ENCODE measurements at places on chromosomes 4 and X. TPM values are rescaled to one million over a fixed set of nuclear protein-coding genes. Genes with fewer than 3 reads are reported as not detected.
A peak's percentile ranks its signal among the peaks of the same experiment; 100 is the strongest.

The DMP1 gene
- not detected for total RNA-seq

The TEX13D gene
- total RNA-seq, result not detected

The FAAH2 gene
- 0.30 TPM for total RNA-seq

The ARHGAP4 gene
- 5.3 TPM for total RNA-seq

GRCh38 chr4:8547108-8547911 is 32.9 kb upstream of the GPR78 start:
- H3K36me3 ChIP-seq, result no peaks in the 10 kb centered on the region
- no peak overlapping the region for H3K27ac ChIP-seq
- H3K4me3 ChIP-seq, result no peak overlapping the region
- H3K4me1 ChIP-seq, result peaks cover 12% of the 10 kb centered on the region
- peaks cover 2% of the 10 kb centered on the region for H3K27me3 ChIP-seq

DNA sequence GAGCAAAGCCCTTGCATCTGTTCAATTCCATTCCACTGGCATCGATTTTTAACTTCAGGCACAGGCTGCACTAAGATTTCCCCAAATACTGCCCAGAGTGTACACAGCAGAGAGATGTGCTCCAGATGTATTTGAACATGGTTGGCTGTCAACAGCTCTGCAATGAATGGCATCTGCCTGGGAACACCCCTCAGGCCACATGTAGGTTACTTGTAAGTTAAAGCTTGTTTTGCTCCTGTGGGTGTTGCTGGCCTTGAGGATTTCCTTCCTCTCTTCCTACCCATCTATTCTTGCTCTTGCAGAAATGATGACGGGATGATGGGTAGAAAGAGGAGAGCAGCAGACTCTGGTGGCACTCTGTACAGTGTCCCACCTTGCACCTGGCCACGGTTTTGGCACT is 69.3 kb upstream of the HELT start:
- peaks cover 44% of the 10 kb centered on the region for H3K27me3 ChIP-seq
- DNase-seq, result no peak
- no peaks in the 10 kb centered on the region for H3K4me1 ChIP-seq
- H3K4me3 ChIP-seq, result no peak overlapping the region

DNA sequence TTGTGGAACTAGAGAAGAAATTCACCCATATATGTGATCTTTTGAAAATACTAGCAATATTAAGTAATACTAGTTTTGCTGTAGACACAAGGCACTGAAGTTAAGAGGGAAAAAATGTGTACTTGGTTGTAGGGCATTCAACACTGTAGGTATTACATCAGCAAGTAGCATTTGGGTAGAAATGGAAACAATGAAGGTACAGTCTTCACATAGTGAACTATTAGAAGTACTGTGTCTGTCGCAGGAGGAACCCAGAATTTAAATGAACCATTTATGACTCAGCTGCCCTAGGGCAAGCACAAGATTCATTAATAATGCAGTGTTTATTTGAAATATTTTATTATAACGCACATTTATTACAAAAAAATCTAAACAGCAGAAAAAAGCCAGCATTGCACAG is 572.7 kb upstream of the TENM3 start:
- peaks cover 4% of the 10 kb centered on the region for H3K4me1 ChIP-seq
- H3K27ac ChIP-seq, result no peak overlapping the region
- no peaks in the 10 kb centered on the region for H3K36me3 ChIP-seq
- no peak for DNase-seq

DNA sequence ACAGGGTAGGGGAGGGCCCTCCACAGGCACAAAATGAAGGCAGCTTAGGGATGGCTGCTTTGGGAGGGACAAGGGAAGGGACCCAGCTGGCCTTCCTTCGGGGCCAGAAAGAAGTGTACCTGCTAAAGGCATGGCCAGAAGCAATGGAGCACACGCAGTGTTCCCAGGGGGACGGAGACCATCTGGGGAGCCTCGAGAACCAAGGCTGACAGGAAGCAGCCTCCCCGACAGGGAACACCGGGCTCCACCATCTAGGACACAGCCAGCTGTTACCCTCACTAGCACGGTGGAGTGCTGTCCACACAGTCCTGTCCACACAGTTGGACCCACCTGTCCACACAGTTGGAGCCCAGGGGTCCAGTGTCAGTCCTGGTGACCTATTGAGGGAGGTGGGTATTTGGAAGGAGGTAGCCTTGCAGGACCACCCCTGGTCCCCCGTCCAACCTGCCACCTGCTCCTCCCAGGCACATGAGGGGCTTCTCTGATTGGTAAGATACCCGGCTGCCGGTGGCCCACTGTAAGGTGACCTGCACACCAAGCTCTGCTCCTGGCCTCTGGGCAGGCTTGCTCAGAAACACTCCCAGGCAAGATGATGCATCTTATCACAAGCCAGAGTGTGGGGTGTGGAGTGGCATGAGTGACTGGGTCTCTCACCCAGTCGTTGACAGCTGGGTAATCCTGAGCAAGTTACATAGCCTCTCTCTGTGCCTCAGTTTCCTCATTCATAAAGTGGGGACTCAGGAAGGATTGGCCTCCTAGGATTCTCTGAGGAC is 20.5 kb upstream of the AFAP1 start:
- H3K4me1 ChIP-seq, result peaks cover 7% of the 10 kb centered on the region
- DNase-seq, result no peak
- H3K27me3 ChIP-seq, result no peaks in the 10 kb centered on the region
- no peaks in the 10 kb centered on the region for H3K36me3 ChIP-seq

DNA sequence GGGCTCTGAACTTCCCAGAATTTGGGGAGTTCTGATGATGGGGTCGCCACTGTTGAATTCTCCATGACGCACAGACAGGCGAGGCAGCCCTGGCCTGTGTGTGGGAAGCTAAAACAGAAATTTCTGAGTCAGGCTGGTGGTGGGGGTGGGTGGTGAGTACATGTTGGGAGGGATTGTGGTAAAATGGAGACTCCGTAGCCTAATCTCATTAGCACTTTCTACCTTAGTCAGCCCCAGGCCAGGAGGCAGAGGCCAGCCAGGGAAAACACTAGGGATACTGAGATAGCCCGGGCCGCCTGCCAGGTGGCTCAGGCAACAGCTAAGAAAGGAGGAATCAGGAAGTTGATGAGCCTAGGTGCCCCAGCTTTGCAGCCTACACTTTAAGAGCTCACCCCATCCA is 39.3 kb upstream of the NHSL2 start:
- no peak overlapping the region for H3K27ac ChIP-seq
- H3K4me3 ChIP-seq, result no peak overlapping the region
- H3K4me1 ChIP-seq, result no peaks in the 10 kb centered on the region

- no peaks in the 10 kb centered on the region for H3K36me3 ChIP-seq
- no peaks in the 10 kb centered on the region for H3K4me1 ChIP-seq
- no peak overlapping the region for H3K27ac ChIP-seq
- H3K27me3 ChIP-seq, result peaks cover 32% of the 10 kb centered on the region
- no peak for DNase-seq
Measured at GRCh38 chrX:137425273-137425902, 140.5 kb upstream of the ZIC3 start.

GRCh38 chr4:26022346-26023202 is 108.6 kb downstream of the SMIM20 start:
- peaks cover 9% of the 10 kb centered on the region for H3K27me3 ChIP-seq
- peaks cover 36% of the 10 kb centered on the region for H3K4me1 ChIP-seq
- no peak overlapping the region for H3K4me3 ChIP-seq
- peaks cover 3% of the 10 kb centered on the region for H3K36me3 ChIP-seq
- DNase-seq, result no peak

DNA sequence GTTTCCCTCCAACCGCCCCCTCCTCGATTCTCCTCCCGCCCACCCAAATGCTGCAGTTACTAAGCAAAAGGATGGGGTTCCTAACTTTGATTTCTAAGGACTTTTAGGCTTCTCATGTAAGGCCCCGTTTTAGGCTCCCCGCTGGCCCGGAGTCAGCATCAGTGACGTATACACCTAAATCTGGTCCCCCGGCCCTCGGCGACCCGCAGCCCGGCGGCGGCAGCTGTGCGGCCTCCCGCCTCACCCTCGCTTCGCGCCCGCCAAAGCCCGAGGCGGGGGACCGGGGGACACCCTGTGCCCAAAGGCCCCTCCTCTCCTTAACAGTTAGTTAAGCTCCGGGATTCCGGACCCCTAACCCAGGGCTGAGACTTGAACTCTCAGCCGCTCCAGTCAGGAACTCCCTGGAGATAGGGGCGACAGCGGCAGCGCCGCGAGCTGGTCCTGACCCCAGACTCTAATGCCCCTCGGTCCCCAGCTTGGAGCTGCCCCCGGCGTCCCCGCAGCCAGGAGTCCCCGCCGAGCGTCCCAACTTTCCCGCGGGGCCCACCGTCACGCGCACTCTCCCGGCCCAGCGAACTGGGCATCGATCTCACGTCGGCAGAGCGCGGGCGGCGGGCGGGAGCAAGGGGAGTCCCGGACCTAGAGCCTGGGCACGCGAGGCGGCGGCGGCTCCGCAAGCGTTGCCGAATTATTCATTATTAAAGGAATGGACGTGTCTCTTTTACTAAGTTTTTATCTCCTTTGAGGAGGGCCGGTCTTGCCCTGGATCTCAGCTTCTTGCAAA is 1.5 kb upstream of the NR3C2 start:
- no peak overlapping the region for H3K27ac ChIP-seq
- H3K36me3 ChIP-seq, result no peaks in the 10 kb centered on the region
- peak overlapping the region; percentile 95 for H3K4me3 ChIP-seq

DNA sequence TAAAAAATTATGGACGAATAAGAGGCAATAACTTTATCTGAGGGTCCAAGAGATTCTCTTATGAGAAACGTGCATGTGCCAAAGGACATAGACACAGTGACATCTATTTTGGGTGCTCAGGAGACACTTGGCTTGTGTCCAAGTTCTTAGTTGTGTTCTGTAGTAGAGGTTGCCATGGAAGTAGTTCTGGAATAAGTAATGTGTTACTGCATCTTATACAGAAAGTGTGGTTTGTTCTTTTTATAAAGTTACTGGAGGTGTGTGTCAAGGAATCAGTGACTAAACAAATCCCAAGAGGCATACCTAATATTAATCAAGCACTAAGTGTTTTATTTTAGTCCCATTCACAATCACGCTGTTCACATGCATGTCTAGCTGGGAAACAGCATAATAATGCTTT is 305.7 kb downstream of the ARHGAP24 start:
- H3K4me3 ChIP-seq, result peak overlapping the region; percentile 65
- peak overlapping the region; percentile 87 for H3K27ac ChIP-seq
- DNase-seq, result no peak
- H3K4me1 ChIP-seq, result peaks cover 66% of the 10 kb centered on the region
- no peaks in the 10 kb centered on the region for H3K27me3 ChIP-seq

DNA sequence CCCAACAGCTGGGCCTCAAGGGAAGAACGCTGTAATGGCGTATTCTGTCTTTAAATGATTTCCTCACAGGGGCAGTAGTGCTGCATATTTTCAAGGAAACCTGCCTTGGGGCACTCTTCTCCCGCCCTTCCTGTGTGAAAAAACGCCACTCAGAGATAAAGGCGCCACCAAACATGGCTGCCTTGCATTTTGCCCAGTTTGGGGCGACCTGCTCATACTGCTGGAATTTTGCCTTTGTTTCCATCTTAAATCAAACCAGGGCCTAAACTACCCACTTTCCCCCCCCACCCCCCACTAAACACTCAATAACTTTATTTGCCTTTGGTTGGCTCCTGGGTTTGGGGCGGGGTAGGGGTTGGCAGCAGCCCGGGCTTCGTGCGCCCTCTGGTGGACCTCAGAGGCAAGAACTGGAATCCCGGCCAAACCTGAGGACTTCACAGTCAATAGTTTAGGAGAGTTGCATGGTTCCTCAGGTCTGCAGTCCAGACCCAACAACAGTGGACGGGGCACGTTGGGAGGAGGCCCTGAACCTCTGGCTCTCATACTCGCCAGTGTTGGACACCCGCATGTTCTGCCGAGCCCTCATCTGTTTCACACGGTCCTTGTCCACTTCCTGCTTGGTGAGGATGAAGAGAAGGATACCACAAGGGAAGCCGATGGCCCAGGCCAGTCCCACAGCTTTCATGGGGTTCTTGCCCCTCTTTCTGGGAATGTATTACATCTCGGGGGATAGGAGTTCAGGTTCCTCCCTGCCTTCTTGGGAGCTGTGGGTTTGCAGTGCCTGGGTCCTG is 220.1 kb upstream of the STK26 start:
- H3K27ac ChIP-seq, result no peak overlapping the region
- H3K4me3 ChIP-seq, result no peak overlapping the region
- peaks cover 10% of the 10 kb centered on the region for H3K4me1 ChIP-seq
- peak; percentile 40 for DNase-seq
- no peaks in the 10 kb centered on the region for H3K27me3 ChIP-seq

DNA sequence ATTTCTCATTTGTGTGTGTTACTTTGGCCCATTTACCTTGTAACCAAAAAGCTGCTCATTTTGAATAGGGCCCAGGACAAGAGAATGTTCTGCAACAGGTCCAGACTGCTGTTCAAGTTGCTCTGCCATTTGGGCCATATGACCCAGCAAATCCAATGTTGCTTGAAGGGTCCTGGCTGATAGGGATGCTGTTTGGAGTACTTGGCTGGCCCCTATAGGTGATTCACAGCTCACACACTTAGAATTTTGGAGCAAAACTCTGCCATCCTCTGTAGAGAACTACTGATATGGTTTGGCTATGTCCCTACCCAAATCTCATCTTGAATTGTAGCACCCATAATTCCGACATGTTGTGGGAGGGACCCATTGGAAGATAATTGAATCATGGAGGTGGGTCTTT is 131.5 kb downstream of the AASDH start:
- no peak overlapping the region for H3K4me3 ChIP-seq
- no peak for DNase-seq
- no peaks in the 10 kb centered on the region for H3K36me3 ChIP-seq

DNA sequence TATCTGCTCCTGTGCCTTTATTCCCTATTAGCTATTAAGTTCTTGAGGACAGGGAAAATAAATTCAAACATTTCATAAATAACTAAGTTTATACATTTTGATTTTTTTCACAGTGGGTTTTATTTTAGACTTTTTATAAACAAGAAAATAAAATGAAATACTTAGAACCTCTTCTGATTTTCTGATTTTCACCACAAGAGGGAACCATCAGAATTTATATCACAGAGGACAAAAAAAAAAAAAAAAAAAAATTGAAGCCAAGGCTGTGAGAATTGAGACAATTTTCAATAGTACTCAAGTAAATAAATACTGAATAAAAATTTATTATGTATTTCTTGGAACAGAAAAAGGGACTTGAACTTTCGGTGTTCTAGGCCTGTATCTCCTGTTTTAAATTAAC is 288.1 kb downstream of the SH3BGRL start:
- no peaks in the 10 kb centered on the region for H3K36me3 ChIP-seq
- no peak overlapping the region for H3K4me3 ChIP-seq
- no peak for DNase-seq
- H3K4me1 ChIP-seq, result no peaks in the 10 kb centered on the region

GRCh38 chrX:13750812-13751211 is 16.3 kb downstream of the OFD1 start:
- no peak overlapping the region for H3K4me3 ChIP-seq
- peaks cover 4% of the 10 kb centered on the region for H3K36me3 ChIP-seq
- no peaks in the 10 kb centered on the region for H3K27me3 ChIP-seq
- H3K4me1 ChIP-seq, result no peaks in the 10 kb centered on the region
- H3K27ac ChIP-seq, result no peak overlapping the region
- DNase-seq, result no peak

All from osteocyte (in vitro differentiated cells).